Stimulated activated CD4-positive, alpha-beta T cell treated with anti-CD3 and anti-CD28 coated beads, Interleukin-1b, Interleukin-23, amount 100 ng/mL, for 1 hour (primary cell): ENCODE measurements at places on chromosomes 7 and 10.

DNA sequence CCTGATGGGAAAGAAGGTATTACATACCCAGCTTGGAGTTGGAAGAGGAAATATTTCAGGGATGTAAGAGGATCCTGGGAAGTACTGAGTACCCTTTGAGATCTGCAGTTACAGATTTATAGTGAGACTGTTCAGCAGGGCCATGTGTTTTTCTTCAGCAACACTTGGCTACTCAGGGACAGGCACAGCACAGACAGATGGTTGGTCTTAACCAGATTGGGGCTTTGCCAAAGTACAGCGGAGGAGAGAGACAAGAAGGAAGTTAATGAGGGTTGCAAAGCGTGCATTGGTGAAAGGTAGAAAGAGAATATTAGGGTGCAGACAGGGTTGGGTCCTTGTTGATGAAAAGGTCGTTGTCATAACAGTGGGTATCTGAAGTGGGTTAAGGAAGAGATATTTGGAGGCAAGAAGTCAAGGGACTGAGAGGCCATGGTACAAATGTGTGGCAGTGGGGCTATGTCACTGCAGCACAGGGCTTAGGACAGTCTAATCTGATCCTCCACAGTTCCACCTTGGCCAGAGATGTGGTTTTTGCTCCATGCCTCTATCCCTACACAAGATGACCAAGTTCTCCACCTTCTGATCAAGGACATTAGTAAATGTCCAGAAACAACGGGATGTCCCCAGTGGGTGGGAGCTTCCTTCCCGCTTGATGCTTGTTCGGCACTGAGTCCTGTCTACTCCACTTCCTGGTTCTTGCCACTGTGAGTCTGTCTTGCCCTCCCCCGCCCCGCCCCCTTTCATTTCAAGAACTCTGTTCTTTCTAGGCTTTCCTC lies 18.9 kb upstream of the DNAJC1 start:
- DNase-seq, result peak; percentile 7

DNA sequence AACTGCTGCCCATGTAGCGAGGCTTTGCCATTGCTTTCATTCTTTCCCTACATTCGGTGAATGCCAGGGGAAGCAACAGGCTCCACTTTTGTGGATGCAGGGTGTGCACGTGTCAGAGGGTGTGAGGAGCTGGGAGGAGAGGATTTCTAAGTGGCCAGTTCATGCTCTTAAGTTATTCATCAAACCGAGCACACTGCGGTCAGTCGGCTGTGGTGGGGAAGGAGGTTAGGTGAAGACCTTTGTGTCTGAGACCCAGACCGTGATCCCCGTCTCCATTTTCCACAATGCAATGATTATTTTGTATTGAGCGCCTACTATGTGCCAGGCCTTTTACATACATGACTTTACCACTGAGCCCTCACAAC lies 438.6 kb upstream of the GALNT17 start:
- no peak for DNase-seq

DNA sequence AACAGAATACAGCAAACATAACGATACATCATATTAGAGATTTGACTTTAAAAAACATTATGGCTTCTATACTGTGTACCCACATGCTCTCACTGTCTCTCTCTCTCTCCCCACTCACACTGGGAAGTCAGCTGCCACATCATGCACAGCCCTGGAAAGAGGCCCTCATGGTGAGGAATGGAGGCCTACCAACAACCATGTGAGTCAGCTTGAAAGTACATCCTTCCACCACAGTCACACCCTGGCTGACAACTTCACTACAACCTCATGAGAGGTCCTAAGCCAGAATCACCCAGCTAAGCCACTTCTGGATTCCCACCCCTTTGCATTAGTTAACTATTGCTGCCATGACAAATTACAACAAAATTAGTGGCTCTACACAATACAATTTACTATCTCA lies 23.3 kb upstream of the GPR22 start:
- DNase-seq, result no peak

DNA sequence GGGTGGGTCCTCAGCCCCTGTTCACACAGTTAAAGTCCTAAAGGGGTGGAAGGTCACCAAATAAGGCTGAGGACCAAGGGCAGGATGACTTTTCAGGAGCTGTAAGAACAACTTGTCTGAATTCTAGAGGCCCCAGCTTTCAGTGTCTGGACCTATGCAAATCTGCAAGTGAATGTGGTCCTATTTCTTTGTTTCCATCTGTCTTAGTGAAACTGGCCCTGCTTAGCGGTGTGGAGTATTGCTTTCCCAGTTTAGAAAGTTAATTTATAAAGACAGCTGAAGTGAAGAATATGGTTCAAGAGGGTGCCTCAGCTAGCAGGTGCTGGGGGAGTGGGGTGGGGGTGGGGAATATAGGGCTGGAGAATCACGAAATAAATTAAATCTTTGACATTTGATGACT lies 40.1 kb downstream of the HHEX start:
- DNase-seq, result no peak

- DNase-seq, result no peak
These were observed 122.2 kb upstream of the SP4 start for GRCh38 chr7:21305455-21306235.

GRCh38 chr7:41164440-41164839 lies 538.5 kb downstream of the INHBA start:
- no peak for DNase-seq

DNA sequence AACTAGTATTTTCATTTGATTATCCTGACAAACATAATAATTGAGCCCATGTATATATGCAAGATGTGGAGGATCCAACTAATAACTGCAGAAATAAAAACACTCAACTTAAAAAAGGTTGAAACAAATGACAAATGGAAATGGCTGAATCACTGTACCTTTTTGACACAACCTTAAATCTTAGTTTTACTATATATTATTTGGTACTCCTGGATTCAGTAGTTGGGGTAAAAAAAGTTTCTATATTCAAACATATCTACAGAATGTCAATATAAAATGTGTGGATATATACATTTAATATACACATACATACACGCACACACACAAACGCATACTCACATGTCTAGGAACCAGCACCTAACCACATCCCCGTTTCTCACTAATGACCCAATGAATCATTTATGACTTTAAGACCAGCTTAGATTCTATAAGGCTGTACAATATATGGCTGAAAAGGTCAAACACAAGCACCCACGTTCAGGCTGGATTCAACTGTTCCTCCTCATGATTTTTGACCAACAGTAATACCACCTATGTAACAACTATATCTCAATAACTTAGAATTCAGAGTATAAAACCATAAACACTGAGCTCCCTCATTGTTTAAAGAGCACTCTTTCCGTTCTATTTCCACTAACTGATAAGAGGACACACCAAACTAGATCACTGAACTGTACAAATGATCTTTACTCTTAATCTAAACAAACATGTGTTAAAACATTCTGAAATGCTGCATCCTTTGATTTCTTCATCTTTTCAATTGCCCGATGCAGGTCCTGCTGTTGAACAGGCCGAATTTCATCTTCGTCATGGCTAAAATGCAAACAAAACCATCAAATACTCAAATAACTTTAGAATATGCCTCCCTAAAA lies 63.8 kb downstream of the ATAD1 start:
- DNase-seq, result no peak

DNA sequence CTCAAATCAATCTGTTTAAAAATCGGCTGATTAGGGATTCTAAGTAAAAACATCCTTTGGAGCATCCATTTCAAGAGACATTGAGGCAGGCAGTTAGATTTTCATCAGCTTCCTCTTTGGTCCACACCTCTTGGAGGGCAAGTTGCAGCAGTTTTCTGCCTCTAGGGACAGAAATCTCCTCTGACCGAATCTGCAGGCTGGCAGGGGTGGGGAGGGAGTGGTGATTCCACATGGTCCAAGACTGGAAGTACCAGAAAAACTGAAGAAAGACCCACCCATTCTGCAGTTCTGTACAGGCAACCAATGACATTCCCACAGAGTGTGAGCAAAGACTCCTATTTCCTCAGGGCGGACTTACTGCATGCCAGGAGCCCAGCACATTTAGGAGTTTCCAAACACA lies 29.0 kb downstream of the FGFBP3 start:
- DNase-seq, result no peak

GRCh38 chr7:23965296-23965695 lies 255.3 kb downstream of the STK31 start:
- DNase-seq, result no peak

DNA sequence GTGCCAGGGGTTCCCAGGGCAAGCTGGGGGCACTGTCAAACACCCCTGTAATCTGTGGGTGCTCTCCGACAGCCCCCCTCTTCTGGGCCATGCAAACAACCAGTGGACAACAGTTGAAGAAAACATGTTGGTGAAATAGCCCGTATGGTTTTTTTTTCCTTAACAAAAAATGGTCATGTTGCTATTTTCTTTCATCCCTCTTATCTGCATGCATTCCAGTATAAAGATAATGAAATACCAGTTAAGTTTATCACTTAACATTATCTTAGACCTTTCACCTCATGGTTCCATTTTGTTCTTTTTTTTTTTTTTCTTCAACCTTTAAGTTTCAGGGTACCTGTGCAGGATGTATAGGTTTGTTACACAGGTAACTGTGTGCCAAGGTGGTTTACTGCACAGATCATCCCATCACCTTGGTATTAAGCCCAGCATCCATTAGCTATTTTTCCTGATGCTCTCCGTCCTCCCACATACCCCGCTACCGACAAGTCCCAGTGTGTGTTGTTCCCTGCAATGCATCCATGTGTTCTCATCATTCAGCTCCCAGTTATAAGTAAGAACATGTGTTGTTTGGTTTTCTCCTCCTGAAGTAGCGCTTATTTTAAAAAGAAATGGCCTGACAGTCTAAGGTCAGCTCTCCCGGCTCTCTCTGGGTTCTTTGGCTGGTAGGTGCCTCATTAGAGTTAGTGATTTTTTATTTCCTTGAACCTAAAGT lies 110.1 kb downstream of the NRP1 start:
- no peak for DNase-seq

GRCh38 chr7:135825406-135825805 lies 76.8 kb upstream of the FAM180A start:
- no peak for DNase-seq

DNA sequence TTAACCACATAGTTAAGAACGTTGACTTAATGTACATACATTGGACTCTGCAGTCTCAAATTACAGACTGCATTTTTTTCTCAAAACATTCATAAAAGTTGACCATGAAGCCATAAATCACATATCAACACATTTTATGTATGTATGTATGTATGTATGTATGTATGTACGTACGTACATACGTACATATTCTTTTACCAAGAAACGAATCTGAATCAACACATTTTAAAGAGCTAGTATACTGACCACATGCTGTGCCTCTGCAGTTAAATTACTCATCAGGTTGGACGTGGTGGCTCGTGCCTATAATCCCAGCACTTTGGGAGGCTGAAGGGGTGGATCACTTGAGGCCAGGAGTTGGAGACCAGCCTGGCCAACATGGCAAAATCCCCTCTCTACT lies 105.8 kb downstream of the GPR158 start:
- DNase-seq, result no peak

DNA sequence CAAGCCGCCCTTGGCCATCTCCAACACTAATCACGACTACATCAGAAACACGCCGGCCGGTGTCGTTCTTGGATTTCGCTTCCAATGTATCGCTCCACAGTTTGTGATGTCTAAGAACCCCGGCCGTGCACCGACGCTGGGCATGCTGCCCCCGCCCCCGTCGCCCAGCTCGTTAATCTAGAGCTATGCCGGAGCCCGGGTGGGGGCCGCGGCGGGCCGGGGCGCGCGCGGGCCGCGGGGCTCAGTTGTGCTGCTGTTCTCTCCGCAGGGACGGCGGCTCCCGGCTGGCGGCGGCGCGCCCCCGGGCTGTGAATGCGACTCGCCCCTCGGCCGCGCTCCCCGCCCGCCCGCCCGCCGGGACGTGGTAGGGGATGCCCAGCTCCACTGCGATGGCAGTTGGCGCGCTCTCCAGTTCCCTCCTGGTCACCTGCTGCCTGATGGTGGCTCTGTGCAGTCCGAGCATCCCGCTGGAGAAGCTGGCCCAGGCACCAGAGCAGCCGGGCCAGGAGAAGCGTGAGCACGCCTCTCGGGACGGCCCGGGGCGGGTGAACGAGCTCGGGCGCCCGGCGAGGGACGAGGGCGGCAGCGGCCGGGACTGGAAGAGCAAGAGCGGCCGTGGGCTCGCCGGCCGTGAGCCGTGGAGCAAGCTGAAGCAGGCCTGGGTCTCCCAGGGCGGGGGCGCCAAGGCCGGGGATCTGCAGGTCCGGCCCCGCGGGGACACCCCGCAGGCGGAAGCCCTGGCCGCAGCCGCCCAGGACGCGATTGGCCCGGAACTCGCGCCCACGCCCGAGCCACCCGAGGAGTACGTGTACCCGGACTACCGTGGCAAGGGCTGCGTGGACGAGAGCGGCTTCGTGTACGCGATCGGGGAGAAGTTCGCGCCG lies 1.9 kb downstream of the VWC2 start:
- no peak for DNase-seq

DNA sequence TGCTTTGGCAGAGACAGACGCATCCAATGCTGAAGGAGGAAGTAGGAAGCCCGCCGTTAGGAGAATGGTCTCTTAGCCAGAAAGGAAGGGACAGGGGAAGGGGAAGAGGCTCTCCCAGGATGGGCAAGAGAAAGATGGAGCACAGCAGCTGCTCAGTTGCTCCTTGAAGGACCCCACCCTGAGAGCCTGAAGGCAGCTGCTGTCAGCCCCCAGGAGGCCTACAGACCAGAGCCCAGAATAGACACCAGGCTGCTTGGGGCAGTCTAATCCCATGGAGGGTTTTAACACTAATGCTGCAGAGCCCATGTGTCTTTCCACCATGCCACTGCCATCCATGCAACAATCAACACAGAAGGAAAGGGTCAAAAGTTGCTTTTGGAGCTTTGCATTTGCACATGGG lies 3.5 kb upstream of the C7orf33 start:
- DNase-seq, result no peak

GRCh38 chr7:150874401-150875198 lies 22.3 kb downstream of the AOC1 start:
- no peak for DNase-seq

DNA sequence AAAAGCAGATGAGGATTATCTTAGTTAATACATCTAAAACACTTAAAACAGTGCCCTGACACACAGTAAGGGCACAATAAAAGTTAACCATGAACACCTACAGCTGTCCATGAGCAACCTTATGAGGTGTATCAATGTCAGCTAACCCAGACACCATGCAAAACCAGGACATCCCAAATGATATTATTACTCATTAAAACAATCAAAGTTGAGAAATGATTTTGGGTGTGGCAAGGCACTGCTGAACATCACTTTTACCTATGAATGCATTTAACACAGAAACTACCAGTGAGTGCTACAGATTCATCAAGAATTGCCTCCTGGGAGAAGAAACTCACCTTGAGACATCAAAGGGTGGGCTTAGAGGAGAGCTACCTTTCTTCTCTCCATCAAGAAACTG lies 18.3 kb downstream of the IRF5 start:
- DNase-seq, result no peak

- DNase-seq, result no peak
These were observed 68.5 kb downstream of the AGK start for GRCh38 chr7:141619745-141620144.

GRCh38 chr10:71205468-71205867 lies 6.9 kb upstream of the UNC5B start:
- DNase-seq, result no peak
